ENCODE measurements at places on chromosomes 3 and 15.

DNA sequence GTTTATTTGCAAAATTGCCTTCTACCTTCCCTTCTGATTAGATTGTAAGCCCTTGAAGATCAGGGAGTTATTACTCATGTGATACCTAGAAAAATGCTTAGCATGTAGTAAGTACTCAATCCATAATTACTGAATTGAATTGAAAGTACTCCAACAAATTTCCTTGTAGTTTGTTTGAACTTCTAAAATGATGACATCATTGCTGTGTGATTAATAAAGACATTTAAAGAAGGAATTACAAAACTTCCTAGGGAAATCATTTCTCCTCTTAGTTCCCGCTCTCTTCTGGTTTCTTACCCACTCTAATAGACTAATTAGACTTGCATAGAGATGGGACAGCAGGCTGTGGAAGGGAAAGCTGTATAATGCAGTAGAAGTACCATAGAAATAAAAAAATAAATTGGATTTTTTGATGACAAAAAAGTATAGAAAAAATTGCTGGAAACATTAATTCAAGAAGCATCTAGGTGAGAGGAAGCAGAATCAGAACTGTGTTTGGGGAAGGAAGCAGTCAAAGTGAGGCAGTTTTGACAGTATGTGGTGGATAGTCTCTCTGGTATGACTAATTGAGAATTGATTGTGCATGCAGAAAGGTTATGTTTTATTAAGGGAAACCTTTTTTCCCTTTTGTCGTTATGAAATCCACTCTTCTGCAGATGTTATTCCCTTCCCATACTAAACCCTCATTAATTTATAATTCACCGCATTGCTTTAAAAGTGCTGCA, 93.0 kb downstream of the ALCAM start:
- no peak for DNase-seq

- no peak for DNase-seq
These were observed 76.8 kb upstream of the KLHL25 start for GRCh38 chr15:85871545-85871944.

DNA sequence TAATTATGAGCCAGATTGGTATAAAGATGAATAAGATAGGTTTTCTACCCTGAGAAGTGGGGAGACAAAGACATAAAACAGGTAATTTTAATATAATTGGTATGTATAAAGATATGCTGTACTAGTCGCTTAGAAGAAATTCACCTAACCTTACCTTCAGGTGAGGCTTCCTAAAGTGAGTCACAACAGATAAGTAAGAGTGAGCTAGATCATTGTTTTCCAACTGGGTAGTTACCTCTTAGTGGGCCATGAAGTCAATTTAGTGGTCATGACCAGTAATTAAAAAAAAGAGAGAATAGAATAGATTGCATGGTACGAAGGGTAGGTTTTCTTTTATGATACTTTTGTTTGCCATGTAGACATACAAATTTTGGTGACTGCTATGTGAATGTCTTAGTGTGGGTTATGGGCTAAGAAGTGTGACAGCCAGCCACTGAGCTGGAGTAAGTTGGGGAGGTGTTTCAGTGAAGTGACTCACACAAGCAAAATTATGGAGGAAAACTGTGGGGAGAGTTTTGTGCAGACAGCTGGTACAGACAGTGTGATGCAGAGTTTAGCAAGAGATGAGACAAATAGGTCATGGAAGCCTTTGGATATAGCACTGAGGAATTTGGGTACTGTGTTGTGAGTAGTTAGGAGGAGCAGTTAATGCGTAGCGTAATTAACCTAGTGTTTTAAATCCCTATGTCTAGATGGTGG, 8.2 kb downstream of the TRNT1 start:
- no peak for DNase-seq

GRCh38 chr3:44892689-44893088, 18.3 kb downstream of the TGM4 start:
- no peak for DNase-seq

- no peak for DNase-seq
These were observed 26.4 kb downstream of the TYRO3 start for GRCh38 chr15:41585127-41586047.

DNA sequence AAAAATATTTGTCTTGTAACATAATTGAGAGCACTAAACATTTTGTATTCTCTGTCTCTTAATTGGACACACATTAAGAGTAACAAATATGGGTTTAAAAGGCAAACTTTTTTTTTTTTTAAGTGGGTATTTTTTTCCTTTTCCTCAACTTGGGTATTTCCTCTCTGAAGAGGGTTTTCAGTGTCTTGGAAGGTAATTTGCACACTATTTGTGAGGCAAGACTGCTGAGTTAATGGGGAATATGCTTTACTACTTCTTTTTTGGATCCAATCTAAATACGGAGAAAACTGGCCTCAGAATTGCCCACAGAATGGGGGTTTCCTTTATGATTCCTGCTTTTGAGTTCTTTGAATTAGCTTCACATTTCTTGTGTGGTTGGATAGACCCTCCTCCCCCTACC, 105.2 kb downstream of the FNDC3B start:
- DNase-seq = no peak

- DNase-seq = peak; percentile 53
These were observed 347.7 kb downstream of the ZBBX start for GRCh38 chr3:167032267-167032876.

- DNase-seq = no peak
These were observed 1130.0 kb downstream of the NAALADL2 start for GRCh38 chr3:175989161-175989560.

- no peak for DNase-seq
These were observed 1168.6 kb upstream of the ALCAM start for GRCh38 chr3:104198131-104198530.

DNA sequence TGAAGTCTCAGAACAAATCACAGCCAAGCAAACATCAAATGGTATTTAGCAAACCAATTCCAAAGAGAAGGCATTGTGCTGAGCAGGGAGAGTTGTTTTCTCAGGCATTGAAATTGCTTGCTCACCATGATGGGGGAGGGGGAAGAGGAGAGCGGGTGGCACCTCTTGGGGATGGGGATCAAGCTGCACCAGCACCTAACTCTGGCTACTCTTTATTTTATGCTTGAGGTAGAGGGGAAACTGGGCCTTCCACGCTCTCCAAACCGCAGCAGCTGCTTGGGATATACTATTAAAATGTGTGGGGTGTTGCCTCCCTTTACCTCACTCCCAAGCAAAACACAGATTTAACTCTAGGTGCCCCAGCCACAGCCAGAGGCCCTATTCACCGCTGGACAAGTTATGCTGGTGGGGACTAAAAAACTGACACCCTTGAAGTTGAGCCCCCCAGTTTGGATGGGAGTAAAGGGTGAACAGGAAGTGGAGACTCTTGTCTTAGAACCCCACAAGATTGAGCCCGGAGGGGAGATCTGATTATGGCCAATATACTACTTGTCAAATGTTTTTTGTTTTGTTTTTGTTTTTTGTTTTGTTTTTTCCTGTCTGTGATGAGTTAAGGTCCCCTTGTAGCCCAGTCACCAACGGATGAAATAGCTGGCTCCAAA, 5.0 kb upstream of the FOXB1 start:
- no peak for DNase-seq

- no peak for DNase-seq
These were observed 234.4 kb downstream of the XXYLT1 start for GRCh38 chr3:195036574-195036973.

DNA sequence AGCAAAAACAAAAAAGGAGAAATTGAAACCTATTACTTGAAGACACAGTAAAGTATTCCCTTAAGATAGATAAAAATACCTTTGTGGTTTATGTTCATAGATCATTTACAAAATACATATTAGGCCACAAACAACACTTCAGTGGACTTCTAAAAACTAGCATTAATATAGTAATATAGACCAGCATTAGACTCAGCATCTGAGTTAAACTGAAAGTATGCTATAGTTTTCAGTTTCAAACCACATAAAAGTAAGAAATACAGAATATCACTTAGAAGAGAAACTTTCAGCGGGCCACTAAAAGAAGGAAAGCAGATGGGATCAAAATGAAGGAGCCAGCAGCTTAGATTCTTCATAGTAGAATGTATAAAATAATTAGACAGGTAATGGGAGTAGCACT, 86.6 kb downstream of the MSL2 start:
- DNase-seq = no peak

- DNase-seq = no peak
These were observed 22.4 kb downstream of the NIPA1 start for GRCh38 chr15:22808761-22809280.

GRCh38 chr3:122677216-122677615, 3.4 kb upstream of the PARP14 start:
- no peak for DNase-seq

- no peak for DNase-seq
These were observed at the start of gene CHRM5 for GRCh38 chr15:33968224-33968623. Gene CHRM5, plus strand, starts transcription at chr15:33968497. Its CDS starts 94,221 bp downstream, at chr15:34062718.

- DNase-seq = no peak
These were observed 258.7 kb downstream of the SLCO3A1 start for GRCh38 chr15:92112180-92112579.

GRCh38 chr15:98401029-98401428, 247.3 kb upstream of the IGF1R start:
- DNase-seq = no peak

- DNase-seq = no peak
These were observed 29.5 kb downstream of the SIAH2 start for GRCh38 chr3:150733373-150733935.

- no peak for DNase-seq
These were observed 276.0 kb downstream of the MFSD1 start for GRCh38 chr3:159077860-159078259.

DNA sequence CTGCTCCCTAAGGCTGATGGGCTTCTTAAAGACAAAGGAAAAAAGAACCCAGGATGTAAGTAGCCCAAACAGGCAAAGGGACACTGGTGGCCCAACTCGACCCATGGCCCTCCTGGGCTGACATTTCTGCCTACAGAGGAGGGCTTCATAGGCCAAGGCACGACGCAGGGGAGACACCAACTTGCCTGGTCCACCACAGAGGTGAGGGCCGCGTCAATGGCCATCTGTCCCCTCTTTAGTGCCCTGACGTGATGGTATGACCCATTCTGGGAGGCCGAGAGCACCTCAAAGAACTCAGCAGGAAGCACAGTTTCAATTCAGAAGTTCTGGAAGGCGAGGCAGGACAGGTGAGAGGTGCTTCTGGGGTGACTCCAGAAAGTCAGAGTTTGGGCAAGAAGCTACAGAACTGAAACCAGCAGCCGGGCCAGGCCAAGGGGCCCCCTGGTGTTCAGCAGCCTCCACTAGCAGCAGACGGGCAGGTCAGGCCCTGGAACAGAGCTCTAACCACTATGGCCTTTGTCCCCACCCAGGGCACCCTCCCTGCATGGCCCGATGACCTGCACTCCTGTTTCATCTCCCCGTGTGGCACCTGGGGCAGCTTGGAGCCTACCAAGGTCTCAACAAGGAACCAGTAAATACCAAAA, 45.1 kb downstream of the HMCES start:
- no peak for DNase-seq

DNA sequence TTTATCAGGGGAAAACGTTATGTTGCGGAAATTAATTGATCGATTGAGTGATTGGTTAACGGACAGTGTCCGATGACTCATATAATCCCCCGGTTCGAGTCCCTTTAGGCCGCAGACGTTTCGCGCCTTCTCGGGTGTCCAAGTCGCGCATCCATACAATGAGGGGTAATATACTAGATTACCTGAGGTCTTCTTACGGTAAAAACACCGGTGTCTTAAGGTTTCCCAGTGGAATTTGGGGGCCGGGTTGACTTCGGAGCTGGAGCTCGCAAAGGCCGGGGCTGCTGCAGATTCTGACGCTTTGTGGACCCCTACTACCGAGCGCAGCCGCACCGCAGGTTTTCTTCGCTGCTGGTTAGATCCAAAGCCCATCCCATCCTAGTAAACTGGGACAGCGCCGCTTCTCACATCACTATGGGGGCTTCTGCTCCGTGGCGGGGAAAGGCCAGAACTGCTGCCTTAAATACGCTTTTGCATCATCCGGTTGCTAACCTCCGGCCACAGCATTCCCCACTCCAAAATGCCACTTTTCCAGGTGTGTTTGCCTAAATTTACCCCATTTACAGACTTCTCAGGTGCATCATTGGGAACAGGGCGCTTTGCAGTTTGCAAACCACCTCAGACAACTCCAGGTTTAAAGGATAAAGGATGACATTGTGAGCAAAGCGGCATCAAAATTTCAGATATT, 858 bp upstream of the SACM1L start:
- DNase-seq = peak; percentile 14

GRCh38 chr3:28151608-28152228, 89.7 kb upstream of the CMC1 start:
- no peak for DNase-seq

- no peak for DNase-seq
These were observed 6.4 kb downstream of the AAGAB start for GRCh38 chr15:67248011-67248505.

DNA sequence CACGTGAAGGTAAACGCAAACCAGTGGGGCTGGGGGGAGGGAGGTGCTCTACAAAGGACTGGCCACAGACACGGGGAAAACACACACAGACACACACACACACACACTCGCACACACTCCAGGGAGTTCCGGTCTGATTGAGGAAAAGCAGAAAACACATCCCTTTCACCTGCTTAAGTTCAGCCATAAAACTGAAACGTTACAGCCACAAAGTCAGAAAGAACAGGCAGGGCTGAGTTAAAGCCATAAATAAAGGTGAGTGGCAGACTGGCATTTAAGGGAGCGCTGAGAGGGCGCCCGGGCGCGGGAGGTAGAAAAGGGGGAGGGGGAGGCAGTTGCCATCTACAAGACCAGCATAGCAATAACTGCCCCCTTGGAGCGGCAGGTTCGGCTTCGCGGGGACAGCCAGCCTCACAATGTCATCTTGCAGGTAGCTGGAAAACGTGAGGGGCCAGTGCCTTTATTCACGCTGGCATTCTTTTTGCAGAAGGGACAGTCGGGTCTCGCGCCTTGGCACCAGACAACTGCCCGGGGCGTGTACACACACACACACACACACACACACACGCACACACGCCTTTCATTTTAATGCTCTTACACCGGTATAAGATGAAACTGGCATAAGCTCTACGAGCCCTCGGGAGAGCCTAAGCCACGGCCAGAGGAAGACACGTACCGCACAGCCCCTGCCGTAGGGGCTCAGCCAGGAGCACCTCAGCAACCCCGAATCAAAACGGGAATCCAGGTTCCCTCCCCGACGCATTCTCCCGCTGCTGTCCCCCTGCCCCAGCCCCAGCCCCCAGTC, 866 bp downstream of the TNIK start:
- DNase-seq = no peak

All from NCI-H1694 (cell line).